ENCODE measurements at places on chromosomes 3 and 15. TPM values are rescaled to one million over a fixed set of nuclear protein-coding genes. Genes with fewer than 3 reads are reported as not detected.

DNA sequence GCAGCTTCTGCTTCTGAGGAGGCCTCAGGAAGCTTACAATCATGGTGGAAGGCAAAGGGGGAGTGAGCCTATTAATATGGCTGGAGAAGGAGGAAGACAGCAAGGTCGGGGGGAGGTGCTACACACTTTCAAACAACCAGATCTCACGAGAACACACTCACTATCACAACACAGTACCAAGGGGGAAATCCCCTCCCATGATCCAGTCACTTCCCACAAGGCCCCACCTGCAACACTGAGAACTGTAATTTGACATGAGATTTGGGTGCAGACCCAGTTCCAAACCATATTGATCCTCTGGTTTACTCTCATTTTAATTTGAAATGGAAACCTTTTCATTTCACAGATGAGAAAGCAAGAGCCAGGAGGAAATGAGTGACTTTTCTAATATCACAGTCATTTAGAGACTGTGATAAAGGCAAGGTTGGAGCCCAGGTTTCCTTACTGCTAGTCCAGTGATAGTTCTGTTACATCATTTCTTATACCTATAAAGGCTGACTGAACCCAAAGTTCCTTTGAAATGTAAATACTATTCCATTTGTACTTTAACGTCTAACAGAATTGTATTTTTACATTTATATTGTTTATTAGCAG lies 105.8 kb upstream of the GAP43 start:
- no peak overlapping the region for H3K4me3 ChIP-seq
- no peak overlapping the region for H3K27ac ChIP-seq
- no peaks in the 10 kb centered on the region for H3K36me3 ChIP-seq
- DNase-seq: no peak
- no peaks in the 10 kb centered on the region for H3K27me3 ChIP-seq

GRCh38 chr15:71707230-71708050 lies 102.9 kb upstream of the NR2E3 start:
- H3K36me3 ChIP-seq: no peaks in the 10 kb centered on the region
- peaks cover 72% of the 10 kb centered on the region for H3K4me1 ChIP-seq
- H3K4me3 ChIP-seq: no peak overlapping the region
- no peak for DNase-seq

DNA sequence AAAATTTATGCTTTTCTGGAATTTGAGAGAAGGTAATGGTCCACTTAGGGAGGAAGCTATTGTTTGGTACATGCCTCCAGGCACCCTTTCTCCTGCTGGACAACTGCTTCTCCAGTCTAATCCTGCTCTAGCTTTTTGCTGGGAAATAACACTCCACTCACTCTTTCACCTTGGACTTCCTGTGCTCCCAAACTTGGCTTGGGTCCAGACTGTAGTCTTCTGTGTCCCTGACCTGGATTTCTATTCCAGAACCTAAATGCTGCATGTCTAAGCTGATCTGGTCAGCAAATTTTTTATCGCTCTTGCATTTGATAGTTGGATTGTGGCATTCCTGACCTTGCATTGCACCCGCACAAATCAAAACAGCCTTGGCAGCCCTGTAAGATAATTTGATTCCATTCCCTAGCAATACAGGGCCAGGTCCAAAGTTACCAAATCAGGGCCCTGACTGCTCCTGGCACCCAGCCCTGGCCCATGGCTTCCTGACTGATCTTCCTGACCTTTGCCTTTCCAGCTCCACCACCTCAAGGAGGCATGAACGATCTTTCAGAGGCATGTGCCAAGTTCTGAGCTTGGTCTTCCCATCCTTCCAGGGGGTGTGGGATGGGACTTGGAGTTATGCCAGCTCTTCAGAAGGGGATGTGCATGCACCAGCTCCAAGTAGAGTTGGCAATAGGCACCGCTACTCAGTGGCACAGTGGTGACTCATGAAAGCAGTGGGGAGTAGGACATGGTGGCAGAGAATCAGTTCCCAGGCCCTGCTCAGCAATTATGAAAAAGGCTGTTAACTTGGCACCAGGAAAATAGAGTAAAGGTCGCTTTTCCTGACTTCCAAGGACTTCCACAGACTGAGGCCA lies 43.9 kb upstream of the GOLGA8J start:
- no peaks in the 10 kb centered on the region for H3K36me3 ChIP-seq
- H3K27me3 ChIP-seq: no peaks in the 10 kb centered on the region
- peaks cover 25% of the 10 kb centered on the region for H3K4me1 ChIP-seq
- H3K27ac ChIP-seq: no peak overlapping the region
- DNase-seq: no peak
- no peak overlapping the region for H3K4me3 ChIP-seq

DNA sequence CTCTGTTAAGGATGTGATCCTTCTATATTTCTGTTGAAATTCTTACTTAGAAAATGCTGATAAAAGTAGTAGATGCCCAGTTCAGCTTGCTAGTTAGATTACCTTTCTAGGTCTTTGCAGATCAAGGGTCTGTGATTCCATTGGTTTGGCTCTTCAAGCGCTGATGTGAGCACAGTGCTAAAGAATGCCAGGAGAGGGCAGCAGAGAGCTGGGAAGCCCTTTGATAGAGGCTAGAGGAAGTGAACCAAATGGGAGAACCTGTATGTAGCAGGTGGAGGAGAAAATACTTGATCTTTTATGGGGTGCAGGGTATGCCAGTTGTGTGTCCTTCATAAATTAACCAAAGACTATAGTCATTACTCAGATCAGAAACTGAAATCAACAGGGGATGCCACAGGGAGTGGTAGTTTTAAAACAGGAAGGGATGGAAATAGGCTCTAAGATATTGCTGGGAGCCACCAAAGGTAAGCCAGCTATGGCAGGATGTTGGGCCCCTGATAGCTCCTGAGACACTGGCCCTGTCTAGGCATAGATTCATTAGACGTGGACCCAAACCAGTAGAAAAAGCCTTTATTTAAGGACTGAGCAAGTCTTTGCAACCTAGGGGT lies 677.4 kb downstream of the SQOR start:
- H3K27ac ChIP-seq: no peak overlapping the region
- no peak overlapping the region for H3K4me3 ChIP-seq
- H3K36me3 ChIP-seq: no peaks in the 10 kb centered on the region
- peak; percentile 78 for DNase-seq
- H3K27me3 ChIP-seq: no peaks in the 10 kb centered on the region

DNA sequence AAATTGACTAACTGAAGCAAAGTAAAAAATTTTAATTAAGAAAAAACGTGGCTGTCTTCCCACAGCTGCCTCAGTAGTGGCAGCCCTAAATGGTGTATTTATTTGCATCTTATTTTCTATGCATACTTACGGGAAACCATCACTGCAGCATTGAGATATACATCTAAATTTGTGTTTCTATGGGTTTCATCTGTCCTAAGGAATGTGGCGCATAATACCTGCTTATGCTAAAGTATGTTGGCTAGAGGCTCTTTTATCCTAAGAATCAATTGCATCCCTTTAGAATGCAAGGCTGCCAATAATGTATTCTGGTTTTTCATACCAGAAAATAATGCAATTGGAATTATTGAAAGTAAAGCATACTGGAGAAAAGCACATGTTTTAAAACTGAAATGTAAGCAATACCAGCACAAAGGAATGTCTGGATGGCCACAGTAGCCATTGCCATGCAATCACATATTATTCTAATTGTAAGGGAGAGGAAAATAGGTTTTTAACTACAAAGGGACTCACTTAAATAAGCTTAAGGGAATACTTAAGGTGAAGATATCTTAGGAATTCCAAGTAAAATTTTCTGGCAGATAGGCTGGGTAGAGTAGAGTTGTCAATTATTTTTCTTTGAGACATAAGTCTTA lies 834.5 kb upstream of the NECTIN3 start:
- no peak for DNase-seq
- no peaks in the 10 kb centered on the region for H3K4me1 ChIP-seq
- H3K27me3 ChIP-seq: no peaks in the 10 kb centered on the region
- no peaks in the 10 kb centered on the region for H3K36me3 ChIP-seq
- no peak overlapping the region for H3K27ac ChIP-seq

GRCh38 chr3:195117978-195118581 lies 152.9 kb downstream of the XXYLT1 start:
- H3K36me3 ChIP-seq: no peaks in the 10 kb centered on the region
- no peak overlapping the region for H3K27ac ChIP-seq
- peaks cover 32% of the 10 kb centered on the region for H3K4me1 ChIP-seq
- H3K4me3 ChIP-seq: no peak overlapping the region

DNA sequence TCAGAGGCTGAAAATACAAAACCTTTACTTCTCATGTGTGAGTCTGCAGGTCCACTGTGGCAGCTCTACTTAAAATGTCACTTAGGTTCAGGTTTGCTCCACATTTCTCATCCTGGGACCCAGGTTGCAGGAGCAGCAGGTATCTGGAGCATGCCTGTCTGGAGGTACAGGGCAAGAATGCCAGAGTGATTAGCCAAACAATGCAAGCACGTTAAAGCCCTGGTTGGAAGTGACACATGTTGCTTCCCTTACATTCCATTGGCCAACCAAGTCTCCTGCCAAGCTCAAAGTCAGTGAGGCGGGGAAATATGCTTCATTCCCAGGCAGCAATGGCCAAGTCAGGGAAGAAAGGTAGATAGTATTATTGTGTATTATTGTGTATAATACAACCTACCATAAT lies 76.8 kb upstream of the ARL6 start:
- no peak for DNase-seq
- no peaks in the 10 kb centered on the region for H3K36me3 ChIP-seq
- H3K4me3 ChIP-seq: no peak overlapping the region
- H3K4me1 ChIP-seq: no peaks in the 10 kb centered on the region
- no peaks in the 10 kb centered on the region for H3K27me3 ChIP-seq

GRCh38 chr3:191401775-191402357 lies 59.1 kb upstream of the PYDC2 start:
- H3K27me3 ChIP-seq: no peaks in the 10 kb centered on the region
- H3K36me3 ChIP-seq: no peaks in the 10 kb centered on the region
- H3K4me1 ChIP-seq: no peaks in the 10 kb centered on the region
- DNase-seq: no peak
- no peak overlapping the region for H3K4me3 ChIP-seq
- no peak overlapping the region for H3K27ac ChIP-seq

- H3K4me3 ChIP-seq: no peak overlapping the region
- no peaks in the 10 kb centered on the region for H3K36me3 ChIP-seq
- H3K27ac ChIP-seq: no peak overlapping the region
- H3K27me3 ChIP-seq: no peaks in the 10 kb centered on the region
- H3K4me1 ChIP-seq: no peaks in the 10 kb centered on the region
These were observed 51.4 kb downstream of the FSIP1 start for GRCh38 chr15:39731266-39731665.

- no peaks in the 10 kb centered on the region for H3K27me3 ChIP-seq
- no peak overlapping the region for H3K4me3 ChIP-seq
- no peak overlapping the region for H3K27ac ChIP-seq
- H3K4me1 ChIP-seq: peaks cover 23% of the 10 kb centered on the region
- no peak for DNase-seq
- no peaks in the 10 kb centered on the region for H3K36me3 ChIP-seq
These were observed 3.1 kb upstream of the ABHD6 start for GRCh38 chr3:58234516-58234931.

DNA sequence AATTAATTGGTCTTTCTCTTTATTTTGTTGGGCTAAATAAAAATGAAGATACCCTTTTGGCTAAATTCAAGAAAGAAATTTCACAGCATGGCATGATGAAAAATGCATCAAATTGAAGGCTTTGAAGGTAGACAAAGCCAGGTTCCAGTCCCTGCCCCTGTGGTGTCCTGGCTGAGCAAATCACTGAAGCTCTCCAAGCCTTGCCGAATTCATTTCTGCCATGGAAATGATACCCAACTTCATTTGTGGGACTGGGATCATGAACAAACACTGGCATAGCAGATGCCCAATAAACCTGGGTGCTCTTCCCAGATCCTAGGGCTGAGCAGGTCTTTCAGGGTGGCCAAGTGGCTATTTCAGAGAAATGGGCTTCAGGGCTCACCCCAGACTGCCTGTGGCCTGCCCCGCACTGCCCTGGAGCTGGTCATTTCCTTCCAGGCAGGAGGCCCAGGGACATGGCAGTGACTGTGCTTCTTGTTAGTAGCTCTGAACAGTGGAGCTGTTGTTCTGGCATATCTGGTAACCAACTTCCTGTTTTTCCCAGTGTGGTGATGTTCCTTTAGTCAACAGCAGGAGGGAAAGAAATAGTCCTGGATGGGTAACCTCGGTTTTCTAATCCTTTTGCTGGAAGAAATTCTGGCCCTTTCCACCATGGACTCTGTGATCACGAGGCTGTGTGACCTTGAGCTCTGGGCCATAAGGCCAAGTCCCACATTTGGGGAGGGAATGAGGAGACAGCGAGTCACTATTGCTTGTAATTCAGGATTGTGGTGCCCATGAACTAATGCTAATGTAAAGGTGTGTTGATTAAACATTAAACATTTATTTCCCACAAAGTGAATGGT lies 47.6 kb downstream of the CTDSPL start:
- H3K36me3 ChIP-seq: no peaks in the 10 kb centered on the region
- DNase-seq: no peak
- H3K27me3 ChIP-seq: no peaks in the 10 kb centered on the region
- no peak overlapping the region for H3K4me3 ChIP-seq
- H3K27ac ChIP-seq: peak overlapping the region; percentile 68
- peaks cover 93% of the 10 kb centered on the region for H3K4me1 ChIP-seq

DNA sequence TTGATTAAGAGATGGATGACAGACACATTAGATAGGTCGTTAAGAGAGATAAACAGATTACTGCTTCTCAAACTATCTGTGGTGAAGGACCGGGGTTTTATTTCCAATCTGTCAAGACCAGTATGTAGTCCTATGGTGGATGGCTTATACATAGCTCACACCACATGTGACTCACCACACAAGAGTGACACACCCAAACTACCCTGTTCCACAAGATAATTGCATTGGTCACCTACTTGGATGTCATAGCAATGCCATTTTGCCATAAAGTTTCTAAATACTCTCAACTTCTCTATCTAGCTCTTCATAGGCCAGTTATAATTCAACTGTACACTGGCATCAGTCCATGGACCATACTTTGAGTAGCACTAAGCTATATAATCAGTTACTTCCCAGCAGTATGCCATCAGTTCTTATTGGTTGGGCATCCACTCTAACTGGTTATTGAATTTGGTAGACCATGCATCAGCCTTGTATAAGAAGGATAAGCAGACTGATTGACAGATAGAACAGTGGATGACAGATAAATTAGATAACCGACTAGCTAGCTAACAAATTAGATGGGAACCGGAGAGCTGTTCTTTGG lies 11.6 kb downstream of the WWTR1 start:
- H3K27ac ChIP-seq: no peak overlapping the region
- peaks cover 11% of the 10 kb centered on the region for H3K4me1 ChIP-seq
- H3K36me3 ChIP-seq: peaks cover 15% of the 10 kb centered on the region
- no peaks in the 10 kb centered on the region for H3K27me3 ChIP-seq
- no peak overlapping the region for H3K4me3 ChIP-seq
- DNase-seq: no peak

- DNase-seq: no peak
- peak overlapping the region; percentile 87 for H3K4me3 ChIP-seq
- H3K27me3 ChIP-seq: no peaks in the 10 kb centered on the region
- H3K36me3 ChIP-seq: no peaks in the 10 kb centered on the region
- H3K4me1 ChIP-seq: no peaks in the 10 kb centered on the region
- peak overlapping the region; percentile 91 for H3K27ac ChIP-seq
These were observed 832 bp downstream of the SLC41A3 start for GRCh38 chr3:126083138-126083445.

Gene THPO
- total RNA-seq: not detected

Gene SUMF1
- 68.0 TPM for total RNA-seq

Gene MOBP
- 2.5 TPM for total RNA-seq

Gene SLC28A2
- not detected for total RNA-seq
